NCI-H524 (cell line): ENCODE measurements at places on chromosomes 6 and 20.

DNA sequence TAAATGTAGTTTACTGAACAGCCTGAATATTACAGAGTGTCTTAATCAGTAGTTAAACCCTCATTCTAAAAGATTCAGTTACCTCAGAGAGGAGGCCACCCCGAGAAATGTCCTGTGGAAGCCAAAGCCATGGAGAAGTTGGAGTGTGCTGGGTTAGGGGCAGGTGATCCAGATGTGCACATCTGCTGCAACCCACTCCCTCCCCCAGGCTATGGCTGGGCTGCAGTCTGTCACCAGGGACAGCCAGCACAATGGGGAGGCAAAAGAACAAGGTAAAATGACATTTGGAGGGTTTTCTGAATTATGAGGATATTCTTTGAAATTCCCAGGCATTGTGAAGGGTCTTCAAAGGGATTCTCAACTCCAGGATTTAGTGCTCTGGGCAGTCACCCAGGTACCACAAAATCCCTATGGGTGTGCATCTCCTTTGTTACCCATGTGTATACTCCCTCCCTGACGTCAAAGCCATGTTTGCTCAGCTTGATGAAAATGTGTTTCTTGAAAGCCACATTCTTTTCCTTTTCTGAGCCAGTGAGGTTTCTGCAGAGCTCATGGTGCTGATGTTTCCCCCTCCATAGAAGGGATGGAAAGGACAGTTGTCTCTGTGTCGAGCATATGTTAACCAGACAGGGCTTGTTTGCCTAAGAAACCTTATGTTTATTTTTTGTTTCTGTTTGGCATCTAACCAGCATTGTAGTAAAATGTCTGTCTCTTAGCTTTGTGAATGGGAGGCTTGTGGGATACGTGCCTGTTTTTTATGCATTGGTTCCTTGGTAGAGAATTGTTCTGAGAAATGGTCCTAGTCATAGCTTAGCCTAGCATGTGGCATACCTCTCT is 212.3 kb upstream of the TBX18 start:
- DNase-seq, result no peak

DNA sequence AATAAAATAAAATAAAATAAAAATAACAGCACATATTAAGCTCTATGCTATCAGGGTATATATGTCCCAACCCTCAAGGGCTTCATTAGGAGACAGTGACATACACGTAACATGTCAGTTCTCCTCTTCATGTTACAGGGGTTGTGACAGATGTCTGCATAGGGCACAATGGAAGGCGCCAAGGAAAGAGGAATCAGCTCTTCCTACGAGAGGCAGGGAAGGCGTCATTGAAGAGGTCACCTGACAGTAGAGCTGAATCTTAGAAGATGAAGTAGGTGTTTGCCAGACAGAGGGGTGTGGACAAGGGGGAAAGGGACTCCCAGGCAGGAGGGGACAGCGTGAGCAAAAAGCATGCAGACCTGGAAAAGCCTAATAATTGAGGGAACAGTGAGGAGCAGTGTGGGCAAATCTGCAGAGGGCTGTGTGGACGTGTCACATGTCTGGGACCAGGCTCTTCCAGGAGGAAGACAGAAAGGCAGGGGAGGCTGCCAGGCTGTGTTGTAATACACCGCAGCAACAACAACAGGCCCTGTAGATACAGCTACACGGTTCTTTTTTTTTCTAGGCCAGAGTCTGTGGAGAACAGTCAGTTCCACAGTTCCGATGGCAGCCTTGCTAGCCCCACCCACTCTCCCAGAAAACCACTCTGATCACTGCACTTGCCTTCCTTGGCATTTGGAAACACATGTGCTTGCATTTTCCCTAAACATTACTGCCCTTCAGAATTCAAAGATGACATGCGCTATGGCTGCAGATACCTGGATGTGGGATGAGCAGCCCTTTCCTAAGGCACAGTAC is 2.5 kb upstream of the FKBP5 start:
- peak; percentile 28 for DNase-seq

DNA sequence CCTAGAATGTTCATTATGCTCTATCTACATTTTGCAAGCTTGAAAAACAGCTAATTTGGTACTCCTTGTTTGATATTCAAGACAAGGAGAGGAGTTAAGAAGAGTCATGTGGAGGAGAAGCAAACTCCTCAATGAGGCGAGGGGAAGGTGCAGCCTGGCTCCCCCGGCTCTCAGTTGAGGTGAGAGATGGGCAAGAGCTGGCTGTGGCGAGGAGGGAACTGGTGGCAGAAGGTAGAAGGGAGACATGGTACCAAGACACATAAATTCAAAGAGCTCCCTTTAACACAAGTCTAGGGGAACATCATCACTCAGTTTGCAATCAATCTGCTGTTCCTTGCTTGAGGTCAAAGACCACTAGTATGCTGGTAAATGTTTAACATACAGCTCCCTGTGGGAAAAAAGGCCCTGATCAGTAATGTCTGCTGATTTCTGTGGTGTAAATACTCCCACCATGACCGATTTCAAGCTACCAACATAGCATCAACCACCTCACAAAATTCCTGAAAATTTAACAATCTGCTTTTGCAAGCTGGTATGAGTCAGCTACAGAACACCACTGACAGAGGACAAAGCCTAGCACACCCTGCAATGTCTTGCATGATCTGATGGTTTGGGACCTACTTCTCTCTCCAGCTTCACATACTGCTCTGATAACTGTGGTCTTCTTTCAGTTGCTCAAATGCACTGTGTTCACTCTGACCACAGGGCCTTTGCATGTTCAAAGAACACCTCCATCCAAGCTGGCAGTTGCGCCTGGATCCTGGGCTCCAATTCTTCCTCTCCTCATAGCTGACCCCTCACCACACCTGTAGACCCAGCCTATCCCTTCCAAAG is 516.3 kb upstream of the CHD6 start:
- DNase-seq, result no peak

DNA sequence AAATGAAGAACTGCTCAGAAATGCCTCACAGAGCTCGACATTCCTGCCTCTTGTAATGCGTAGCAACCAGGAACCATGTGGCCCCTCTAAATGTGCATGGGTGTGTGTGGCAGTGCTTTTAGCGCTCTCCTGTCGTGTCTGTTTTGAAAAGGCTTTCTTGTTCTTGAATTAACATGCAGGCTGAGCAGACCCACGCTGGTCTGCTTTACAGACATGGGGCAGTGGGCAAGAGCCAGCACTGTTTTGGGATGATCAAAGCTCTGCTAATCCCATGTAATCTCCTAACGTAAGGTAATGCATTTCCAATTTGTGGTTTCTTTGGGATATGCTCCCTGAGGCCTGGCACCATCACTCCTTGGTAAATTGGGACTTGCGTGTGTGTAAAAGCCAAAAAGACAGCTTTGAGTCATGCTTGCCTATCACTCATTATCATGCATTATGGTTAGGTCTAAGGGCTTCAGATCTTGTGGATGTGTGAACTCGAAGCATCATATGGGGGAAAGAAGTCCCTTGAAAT is 11.8 kb downstream of the RIPOR2 start:
- DNase-seq, result no peak

DNA sequence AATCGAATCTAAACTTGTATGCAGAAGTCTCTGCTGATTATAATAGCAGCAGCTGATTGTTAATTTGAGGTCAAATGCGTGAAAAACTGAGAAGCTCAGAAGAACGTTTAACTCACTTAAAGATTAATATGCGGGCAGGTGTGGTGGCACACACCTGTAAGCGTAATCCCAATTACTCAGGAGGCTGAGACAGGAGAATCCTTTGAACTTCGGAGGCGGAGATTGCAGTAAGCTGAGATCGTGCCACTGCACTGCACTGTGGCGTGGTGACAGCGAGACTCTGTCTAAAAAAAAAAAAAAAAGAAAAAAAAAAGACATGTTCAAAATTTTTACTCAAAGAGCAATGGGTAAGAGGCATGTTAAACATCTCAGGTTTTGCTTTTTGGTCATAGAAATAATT is 1370.8 kb downstream of the GRIK2 start:
- DNase-seq, result no peak

GRCh38 chr6:4155848-4156466 is 20.6 kb upstream of the ECI2 start:
- DNase-seq, result peak; percentile 23

- DNase-seq, result no peak
Measured at GRCh38 chr20:60255415-60255814, 297.2 kb downstream of the CDH26 start.

GRCh38 chr6:158457616-158458278 is 102.1 kb upstream of the TMEM181 start:
- peak; percentile 70 for DNase-seq

DNA sequence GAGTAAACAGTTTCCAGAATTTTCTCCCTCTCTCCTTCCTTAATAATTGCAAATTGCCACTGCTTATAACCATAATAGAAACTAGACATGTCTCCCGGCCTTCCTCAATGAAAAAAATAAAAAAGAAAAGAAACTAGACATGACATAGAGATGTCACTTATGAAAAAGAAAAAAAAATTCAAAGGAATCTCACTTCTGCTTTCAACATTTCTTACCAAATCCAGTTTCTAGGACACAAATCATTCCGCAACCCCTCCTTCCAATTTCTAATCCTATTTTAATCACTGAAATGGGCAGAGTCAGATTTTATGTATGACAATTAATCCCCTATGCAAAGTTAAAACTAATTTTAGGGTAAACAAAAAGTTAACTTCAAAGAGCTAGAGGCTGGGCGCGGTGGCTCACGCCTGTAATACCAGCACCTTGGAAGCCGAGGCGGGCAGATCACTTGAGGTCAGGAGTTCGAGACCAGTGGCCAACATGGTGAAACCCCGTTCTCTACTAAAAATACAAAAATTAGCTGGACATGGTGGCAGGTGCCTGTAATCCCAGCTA is 40.1 kb upstream of the EEF1A1 start:
- DNase-seq, result no peak

GRCh38 chr6:170181338-170181690 is 109.6 kb downstream of the DLL1 start:
- no peak for DNase-seq

GRCh38 chr20:49893242-49894072 is 21.9 kb downstream of the SPATA2 start:
- DNase-seq, result no peak

- DNase-seq, result no peak
Measured at GRCh38 chr6:16723402-16723801, 37.9 kb downstream of the ATXN1 start.

- DNase-seq, result no peak
Measured at GRCh38 chr6:121344539-121344938, 10.3 kb upstream of the TBC1D32 start.

DNA sequence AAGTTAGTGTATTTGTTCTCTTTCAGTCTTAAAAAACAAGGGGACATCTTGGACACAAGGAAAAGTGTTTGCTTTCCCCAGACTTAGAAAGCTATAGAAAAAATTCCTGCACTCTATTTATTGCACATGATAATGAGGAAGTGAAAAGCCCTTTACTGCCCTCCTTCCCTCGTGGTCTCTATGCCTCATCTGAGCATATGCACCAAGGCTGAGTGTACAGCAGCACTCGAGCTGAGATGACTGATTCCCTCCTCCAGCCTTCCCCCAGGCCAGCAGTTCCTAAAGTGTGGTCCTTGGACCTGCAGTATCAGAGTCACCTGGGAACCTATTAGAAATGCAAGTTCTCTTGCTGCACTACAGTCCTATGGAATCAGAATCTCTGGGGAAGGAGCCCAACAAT is 14.3 kb upstream of the LAMP5 start:
- DNase-seq, result no peak

GRCh38 chr6:168414336-168415097 is 26.5 kb upstream of the SMOC2 start:
- DNase-seq, result no peak

DNA sequence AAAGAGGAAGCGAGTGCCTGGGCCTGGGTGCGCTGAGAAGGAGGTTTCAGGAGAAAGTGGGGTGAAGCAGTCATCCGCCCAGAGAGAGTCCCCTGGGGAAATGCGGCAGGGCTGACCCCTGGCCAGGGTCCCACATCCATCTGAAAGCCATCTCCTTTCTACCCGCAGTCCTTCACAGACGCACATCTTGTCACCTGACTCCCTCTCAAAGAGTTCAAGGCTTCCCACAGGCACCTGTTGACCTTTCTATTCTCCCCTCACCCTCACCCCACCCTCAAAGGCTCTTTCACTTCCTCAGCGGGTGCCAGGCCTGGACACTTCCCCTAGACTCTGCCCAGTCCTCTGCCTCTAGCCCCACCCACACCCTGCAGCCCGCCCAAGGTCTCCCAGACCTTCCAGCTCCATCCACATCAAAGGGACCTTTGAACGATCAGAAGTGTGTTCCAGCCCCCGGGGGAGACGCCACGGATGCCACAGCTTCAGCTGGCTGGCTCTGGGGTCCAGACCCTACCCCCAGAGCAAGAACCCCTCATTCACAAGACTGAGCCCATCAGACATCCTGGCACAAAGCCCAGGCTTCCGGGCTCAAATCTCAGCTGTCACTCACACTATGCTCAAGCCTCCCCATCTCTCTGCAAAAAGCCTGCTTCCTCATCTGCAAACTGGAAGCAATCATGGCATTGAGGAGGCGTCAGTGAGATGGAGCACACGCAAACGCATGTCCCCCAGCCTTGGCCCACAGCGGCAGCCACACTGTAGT is 2.1 kb downstream of the CTSZ start:
- DNase-seq, result no peak

- DNase-seq, result no peak
Measured at GRCh38 chr20:2137552-2138201, 36.0 kb downstream of the STK35 start.

DNA sequence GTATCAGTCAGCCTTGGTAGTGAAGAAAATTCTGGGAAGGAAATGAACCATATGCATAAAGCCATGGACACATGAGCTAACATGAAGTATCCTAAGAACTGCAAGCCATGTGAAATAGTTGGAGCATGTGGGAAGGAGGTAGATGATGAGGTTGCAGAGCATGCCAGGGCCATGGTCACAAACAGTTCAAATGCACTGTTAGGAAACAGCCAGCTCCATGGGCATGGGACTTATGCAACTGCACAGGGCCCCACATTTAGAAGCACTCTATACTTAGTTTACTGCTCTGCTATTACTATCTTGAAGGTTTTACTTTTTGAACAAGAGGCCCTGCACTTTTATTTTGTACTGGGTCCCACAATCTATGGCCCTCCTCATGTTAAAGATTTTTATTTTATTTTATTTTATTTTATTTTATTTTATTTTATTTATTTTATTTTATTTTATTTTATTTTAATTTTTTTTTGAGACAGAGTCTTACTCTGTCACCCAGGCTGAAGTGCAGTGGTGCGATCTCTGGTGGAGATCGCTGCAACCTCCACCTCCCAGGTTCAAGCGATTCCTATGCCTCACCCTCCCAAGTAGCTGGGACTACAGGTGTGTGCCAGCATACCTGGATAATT is 169.1 kb downstream of the IBTK start:
- DNase-seq, result no peak
